ENCODE measurements at places on chromosomes 3 and 15.
A peak's percentile ranks its signal among the peaks of the same experiment; 100 is the strongest.

DNA sequence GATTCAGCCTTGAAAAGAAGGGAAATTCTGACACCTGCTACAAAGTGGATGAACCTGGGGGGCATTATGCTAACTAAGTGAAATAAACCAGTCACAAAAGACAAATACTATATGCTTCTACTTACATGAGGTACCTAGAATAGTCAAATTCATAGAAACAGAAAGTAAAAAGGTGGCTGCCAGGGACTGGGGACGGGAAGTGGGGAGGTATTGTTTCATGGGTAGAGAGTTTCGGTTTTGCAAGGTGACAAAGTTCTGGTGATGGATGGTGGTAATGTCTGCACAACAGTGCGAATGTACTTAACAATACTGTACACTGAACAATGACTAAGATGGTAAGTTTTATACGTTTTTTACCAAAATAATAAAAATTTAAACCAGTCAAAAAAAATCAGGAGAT, 4.8 kb downstream of the IDH2 start:
- peak; percentile 63 for DNase-seq

GRCh38 chr3:53005338-53005737, 40.5 kb downstream of the SFMBT1 start:
- no peak for DNase-seq

DNA sequence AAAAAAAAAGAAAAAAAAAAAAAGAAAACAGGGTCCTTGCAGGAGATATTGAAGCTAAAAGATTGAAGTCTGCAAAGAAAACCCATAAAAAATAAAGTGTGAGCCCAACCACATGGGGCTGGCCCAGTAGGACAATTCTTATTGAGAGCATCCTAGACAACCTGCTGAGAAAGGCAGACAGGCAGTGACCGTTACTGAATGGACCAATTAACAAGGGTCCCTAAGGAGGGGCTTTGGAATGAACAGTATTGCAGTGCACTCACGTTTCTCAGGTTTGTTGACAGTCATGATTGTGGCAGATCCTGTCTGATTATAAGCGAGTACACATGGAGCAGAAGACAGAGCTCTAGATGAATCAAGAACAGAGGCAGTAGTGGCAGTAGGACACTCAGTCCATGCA, 168.6 kb downstream of the LSAMP start:
- DNase-seq = no peak

DNA sequence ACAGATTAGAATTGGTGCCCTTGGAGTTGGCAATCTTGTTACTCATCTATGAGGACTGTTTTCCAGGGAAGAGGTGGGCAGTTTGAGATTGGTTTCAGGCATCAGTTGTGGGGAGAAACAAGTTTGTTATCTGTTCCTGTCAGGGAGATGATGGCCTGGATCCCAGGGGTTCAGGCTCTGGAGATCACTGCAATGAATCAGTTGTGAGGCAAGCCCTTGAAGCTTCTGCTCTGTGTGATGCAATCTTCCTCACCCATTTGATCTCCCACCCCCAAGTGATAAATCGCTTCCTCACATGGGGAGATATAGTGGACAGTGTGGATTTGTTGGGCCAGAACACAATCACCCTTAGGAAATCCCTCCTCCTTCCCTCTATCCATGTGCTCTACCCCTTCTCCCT, 276.6 kb upstream of the LRTM1 start:
- DNase-seq = no peak

GRCh38 chr3:108780235-108780634, 23.0 kb upstream of the RETNLB start:
- DNase-seq = no peak

GRCh38 chr15:87631093-87631492, 625.4 kb downstream of the NTRK3 start:
- DNase-seq = no peak

DNA sequence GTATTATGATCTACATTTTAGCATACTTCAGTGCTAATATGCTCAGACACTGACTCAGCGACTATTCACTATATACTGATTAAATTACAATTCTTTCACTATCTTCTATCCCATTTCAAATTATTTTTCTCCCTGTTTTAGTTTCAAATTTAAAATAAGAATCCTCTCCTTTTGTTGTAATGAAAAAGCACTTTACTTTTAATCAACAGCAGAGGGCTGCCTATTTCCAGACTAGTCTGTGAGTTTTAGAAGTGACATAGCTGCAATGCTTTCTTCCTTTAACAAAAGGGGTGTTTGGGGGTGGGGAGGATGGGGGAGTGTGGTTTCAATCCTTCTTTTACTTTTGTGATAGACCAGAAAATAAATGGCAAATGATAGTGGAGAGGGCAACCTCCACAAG, 2.4 kb downstream of the NEDD4 start:
- no peak for DNase-seq

DNA sequence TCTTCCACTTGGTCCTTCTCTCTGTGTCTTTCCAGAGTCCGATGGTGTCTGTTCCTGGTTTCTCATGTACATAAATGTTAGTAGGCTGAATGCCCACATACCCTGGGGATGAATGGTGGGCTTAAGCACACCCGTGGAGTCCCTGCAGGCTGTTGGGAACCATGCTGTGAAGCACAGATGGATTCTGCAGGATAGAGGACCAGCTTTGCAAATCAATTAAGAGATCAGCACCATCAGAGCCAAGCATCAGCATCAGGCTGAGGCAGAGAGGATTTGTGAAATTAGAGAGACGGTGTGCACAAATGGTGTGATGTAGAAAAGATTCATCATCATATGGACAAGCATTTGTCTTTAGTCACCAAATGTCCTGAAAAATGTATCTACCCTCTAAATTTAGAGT, 127.1 kb downstream of the SV2B start:
- no peak for DNase-seq

GRCh38 chr3:68271145-68271544, 616.7 kb upstream of the SUCLG2 start:
- no peak for DNase-seq

GRCh38 chr15:101191242-101191641, 60.6 kb downstream of the CHSY1 start:
- no peak for DNase-seq

- DNase-seq = no peak
Measured at GRCh38 chr3:57903124-57903890, 104.9 kb upstream of the FLNB start.

GRCh38 chr3:64552966-64553365, 134.8 kb downstream of the ADAMTS9 start:
- no peak for DNase-seq
